ENCODE measurements at places on chromosomes 1 and 21.
A peak's percentile ranks its signal among the peaks of the same experiment; 100 is the strongest.

DNA sequence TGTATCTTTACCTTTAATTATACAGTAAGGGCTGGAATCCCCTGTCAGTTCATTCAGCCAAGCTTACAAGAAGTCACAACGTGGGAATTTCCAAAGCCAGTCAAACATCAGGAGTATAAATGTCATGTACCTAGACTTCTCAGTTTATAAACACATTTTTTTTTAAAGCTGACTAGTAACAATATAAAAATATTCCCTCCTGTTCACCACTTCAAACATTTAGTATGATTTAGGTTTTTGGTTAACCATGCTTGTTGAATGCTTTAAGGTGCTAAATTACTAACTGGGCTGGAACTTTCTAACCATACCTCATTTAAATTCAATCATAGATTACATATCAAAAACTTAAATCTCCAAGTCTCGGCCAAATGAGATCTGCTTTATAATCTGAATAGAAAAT, 44.0 kb downstream of the JAK1 start:
- no peak for DNase-seq

- no peak for DNase-seq
These were observed 17.3 kb downstream of the GBP1 start for GRCh38 chr1:89047734-89048133.

DNA sequence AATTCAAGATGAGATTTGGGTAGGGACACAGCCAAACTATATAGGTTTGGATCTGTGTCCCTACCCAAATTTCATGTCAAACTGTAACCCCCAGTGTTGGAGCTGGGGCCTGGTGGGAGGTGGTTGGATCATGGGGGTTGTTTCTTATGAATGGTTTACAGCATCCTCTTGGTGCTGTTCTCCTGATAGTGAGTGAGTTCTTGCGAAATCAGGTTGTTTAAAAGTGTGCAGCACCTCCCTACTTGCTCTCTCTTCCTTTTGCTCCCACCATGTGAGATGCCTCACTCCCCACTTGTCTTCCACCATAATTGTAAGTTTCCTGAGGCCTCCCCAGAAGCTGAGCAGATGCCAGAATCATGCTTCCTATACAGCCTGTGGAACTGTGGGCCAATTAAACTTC, 17.3 kb downstream of the ODF2L start:
- no peak for DNase-seq

- no peak for DNase-seq
These were observed 178.8 kb downstream of the FGGY start for GRCh38 chr1:59475737-59476136.

GRCh38 chr1:164440232-164440631, 118.8 kb upstream of the PBX1 start:
- DNase-seq = no peak

GRCh38 chr1:193709607-193710006, 523.2 kb upstream of the B3GALT2 start:
- DNase-seq = no peak

DNA sequence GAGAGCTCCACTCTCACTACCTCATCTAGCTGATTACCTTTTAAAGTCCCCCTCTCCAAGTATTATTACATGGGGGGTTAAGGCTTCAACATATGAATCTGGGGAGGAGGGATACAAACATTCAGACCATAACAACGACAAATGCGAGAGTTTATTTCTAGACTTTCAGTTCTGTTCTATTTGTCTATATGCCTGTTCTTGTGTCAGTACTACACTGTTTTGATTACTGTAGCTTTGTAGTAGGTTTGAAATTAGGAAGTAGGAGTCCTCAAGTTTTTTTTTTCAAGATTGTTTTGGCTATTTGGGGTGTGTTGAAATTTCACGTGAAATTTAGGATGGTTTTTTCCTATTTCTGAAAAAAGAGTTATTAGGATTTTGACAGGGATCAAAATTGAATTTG, 16.3 kb downstream of the ZMYM4 start:
- no peak for DNase-seq

GRCh38 chr1:224267925-224268324, 62.0 kb downstream of the NVL start:
- no peak for DNase-seq

DNA sequence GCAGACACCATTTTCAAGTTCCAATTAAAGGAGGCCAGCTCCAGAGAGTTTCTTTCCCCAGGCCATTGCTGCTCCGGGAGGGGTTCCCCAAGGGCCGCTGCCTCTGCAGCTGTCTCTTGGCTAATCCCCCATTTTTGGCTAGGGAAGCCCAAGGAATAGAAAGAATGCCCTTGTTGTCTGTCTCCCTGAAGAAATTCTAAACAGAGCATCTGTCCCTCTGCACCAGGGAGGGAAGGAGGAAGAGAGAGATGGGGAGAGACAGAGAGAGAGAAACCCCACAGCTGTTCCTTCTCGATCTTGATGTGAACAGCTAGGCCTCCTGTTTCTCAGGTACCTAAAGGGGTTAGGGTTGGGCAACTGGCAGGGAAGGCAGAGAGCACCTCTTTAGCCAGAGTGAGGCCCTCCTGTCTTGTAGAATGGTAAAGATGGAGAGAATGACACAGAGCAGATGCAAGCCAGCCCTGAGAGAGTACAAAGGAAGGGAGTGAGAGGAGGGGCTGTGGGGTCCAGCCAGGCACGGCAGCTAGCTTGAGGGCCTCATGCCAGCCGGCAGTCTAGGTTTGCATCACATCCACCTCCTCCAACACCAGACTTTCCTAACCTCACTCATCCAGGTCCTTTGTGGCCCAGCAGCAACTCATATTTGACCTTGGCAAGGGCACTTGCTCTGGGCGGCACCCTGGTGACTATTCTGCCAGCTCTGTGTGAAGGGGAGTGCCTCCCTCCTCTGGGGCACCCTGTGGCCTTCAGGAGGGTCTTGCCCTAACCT, 13.1 kb downstream of the OPTC start:
- DNase-seq = no peak

- DNase-seq = no peak
These were observed 18.6 kb upstream of the PADI1 start for GRCh38 chr1:17186216-17186909.

GRCh38 chr1:23122023-23122748, 46.5 kb downstream of the LUZP1 start:
- DNase-seq = no peak

DNA sequence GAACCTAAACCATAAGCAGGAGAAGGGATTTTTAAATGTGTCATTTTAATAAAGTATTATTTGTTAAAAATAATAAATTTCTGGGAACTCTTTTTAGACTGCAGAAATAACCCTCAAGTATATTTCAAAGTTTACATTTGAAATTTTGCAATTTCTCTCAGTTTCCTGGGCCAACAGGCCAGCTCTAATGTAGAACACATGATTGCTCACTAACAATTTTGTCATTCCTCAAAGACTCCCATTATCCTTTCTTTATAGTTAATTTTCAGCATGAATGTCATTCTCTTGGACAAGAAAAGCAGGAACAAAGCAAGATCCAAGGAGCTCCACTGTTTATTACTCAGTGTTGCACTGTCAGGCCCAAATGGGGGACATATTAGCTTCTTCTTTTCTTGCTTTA, 119.4 kb upstream of the VANGL1 start:
- no peak for DNase-seq

- DNase-seq = no peak
These were observed 1.0 kb upstream of the DMRTA2 start for GRCh38 chr1:50424045-50424883.

- DNase-seq = no peak
These were observed 32.5 kb downstream of the SASS6 start for GRCh38 chr1:100100202-100100601.

GRCh38 chr1:212162635-212163034, 122.6 kb upstream of the PPP2R5A start:
- DNase-seq = no peak

DNA sequence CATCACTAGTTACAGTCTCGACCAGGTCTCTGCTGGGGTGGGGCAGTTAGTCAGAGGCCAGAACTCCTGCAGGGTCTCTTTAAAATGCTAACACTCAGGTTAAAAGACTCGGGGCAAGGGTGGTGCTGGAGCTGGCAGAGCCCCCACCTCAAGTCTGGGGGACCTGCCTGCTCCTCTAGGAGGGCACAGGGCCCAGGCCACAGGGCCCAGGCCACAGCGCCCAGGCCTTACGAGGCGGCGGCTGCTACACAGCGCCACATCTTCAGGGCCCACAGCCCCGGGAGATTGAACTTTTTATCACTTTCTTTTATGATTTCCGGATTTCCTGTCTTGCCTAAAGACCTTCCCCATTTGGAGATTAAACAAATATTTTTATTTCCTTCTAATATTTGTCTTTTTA, 10.4 kb downstream of the MPZ start:
- no peak for DNase-seq

DNA sequence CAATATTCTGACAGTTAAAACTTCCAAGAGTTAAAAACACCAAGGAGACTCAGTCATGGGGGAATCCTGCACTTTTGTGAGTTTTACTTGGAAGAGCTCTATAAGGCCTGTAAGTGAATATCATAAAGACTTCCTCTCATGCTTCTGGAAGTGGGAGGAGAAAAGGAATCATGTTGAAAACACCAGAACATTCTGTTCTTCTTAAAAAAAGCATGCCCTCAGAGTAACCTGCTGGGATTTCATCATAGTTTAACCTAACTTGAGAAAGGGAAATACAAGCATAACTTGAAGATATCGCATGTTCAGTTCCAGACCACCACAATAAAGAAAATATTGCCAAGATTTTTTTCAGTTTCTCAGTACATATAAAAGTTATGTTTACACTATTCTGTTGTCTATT, 51.9 kb downstream of the COL11A1 start:
- DNase-seq = no peak

DNA sequence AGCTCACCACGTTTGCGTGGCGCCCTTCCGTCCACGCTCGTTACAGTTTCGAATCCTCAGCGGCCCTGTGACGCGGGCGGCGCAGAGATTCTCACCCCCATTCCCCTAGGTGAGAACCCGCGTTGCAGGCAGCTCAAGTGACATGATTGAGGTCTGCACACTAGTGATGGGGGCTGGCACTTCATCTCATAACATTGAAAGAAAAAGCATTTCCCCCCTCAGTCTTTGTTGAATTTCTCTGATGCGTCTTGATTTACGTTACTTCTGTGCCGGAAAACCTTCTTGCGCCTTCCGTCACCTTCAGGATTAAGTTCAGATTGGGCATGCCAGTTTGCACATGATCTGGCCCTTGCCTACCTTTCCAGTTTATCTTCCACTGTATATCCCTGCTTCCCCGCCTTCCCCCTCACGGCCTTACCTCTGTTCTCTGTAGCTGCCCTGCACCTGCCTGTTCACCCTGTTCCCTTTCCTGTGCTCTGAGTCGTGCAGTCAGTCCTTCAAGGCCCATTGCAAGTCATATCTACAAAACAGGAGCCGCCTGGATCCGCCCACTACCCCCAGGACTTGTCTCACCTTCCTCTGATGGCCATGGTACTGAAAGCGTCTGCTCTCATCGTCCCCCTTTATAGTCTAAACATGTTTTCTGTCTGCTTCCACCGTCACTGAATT, 1.1 kb downstream of the CTPS1 start:
- DNase-seq = peak; percentile 56

GRCh38 chr1:76543495-76543894, 323.8 kb upstream of the ST6GALNAC5 start:
- DNase-seq = no peak

GRCh38 chr1:63322944-63323864, 837 bp downstream of the FOXD3 start:
- no peak for DNase-seq

DNA sequence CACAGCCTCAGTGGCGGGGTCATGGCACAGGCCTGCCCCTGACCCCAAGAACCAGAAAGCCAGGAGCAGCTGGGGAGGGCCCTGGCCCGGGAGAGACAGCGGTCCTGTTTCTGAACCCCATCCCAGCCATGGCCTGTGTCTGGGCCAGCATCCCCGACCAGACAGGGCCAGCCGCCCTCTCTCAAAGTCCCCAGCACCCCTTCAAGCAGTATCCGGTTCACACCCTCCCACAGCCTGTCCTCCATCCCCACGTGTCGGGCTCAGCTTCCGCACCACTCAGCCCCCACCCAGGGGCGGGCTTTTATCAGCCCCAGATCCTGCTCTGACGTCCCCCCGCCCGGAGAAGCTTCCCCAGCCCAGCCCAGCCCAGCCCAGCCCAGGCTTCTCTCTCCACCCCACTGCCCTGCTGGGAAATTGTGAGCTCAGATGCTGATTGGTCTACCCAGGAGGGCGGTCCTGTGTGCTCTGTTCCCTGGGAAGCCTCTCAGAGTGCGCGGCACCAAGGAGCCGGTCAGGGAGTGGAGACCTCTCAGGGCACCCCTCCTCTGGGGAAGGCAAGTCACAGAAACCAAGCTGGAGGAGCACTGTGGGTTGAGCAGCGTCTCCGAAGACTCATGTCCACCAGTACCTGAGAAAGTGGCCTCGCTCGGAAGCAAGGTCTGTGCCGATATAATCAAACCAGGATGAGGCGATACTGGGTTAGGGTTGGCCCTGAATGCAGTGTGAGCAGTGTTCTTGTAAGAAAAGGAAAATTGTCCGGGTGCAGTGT, 4.7 kb upstream of the FAAP20 start:
- peak; percentile 65 for DNase-seq

- DNase-seq = no peak
These were observed 53.2 kb downstream of the RAB3GAP2 start for GRCh38 chr1:220219136-220219442.

- no peak for DNase-seq
These were observed 83.8 kb upstream of the ACTL8 start for GRCh38 chr1:17671314-17671705.

DNA sequence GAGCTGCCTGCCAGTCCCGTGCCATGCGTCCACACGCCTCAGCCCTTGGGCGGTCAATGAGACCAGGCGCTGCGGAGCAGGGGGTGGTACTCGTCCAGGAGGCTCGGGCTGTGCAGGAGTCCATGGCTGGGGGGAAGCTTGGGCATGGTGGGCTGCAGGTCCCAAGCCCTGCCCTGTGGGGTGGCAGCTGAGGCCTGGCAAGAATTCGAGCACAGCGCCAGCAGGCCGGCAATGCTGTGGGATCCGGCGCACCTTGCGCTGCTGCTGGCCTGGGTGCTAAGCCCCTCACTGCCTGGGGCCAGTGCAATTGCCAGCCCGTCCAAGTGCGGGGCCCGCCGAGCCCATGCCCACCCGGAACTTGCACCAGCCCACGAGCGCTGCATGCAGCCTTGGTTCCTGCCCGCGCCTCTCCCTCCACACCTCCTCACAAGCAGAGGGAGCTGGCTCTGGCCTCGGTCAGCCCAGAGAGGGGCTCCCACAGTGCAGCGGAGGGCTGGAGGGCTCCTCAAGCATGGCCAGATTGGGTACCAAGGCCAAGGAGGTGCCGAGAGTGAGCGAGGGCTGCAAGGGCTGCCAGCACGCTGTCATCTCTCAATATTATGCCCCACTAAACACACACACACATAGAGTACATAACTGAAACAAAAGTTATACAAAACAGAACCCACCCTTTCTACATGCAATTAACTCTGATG, 307.7 kb downstream of the LMO4 start:
- DNase-seq = no peak

GRCh38 chr1:174166530-174167264, 7.4 kb downstream of the RABGAP1L start:
- no peak for DNase-seq

DNA sequence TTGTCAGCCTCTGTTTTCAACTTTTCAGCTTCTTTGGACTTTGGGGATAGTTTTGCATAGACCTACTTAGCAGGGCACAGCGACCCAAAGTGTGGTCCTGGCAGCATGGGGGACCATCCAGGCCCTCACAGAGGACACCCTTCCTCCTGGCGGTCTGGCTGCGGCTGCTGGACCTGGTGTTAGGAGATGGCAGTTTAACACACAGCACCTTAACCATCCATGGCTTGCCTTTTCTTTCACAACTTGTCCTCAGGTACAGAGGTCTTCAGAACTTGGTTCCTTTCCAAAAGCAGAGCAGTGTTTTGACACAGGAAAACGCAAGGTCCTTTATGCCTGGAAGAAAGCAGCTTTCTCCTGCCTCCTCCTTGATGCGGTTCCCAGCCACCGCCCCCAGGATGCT, 68.1 kb downstream of the RHOU start:
- DNase-seq = no peak
